ENCODE measurements at places on chromosomes 1 and 21.

DNA sequence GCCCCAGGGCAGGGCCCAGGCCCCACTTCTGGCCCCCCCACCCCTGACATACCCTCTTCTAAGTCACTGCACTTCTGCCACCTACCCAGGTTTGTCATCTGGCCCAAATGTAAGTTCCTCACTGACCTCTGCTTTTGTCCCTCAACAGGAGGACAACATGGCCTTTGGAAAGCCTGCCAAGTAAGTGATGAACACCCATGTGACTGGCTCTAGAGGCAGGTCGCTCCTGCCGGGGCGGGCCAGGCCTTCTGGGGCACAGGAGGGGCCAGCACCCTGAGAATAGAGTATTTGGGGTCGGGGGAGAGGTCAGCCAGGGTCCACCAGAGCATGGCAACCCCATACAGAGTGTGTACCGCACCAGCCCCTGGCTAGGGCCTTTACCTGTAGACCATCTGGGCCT is 9.9 kb upstream of the SYTL1 start:
- peaks cover 37% of the 10 kb centered on the region for H3K4me1 ChIP-seq
- no peak overlapping the region for H3K27ac ChIP-seq
- no peaks in the 10 kb centered on the region for H3K27me3 ChIP-seq
- H3K36me3 ChIP-seq, result peaks cover 85% of the 10 kb centered on the region
- no peak for DNase-seq

- DNase-seq, result no peak
- H3K36me3 ChIP-seq, result peaks cover 7% of the 10 kb centered on the region
- H3K27ac ChIP-seq, result no peak overlapping the region
Observed at GRCh38 chr1:3516911-3517675, 62.6 kb downstream of the ARHGEF16 start.

GRCh38 chr1:34663031-34663430 is 91.8 kb upstream of the GJB5 start:
- no peak overlapping the region for H3K4me3 ChIP-seq
- no peaks in the 10 kb centered on the region for H3K4me1 ChIP-seq
- H3K27me3 ChIP-seq, result peaks cover 3% of the 10 kb centered on the region
- no peaks in the 10 kb centered on the region for H3K36me3 ChIP-seq
- H3K27ac ChIP-seq, result no peak overlapping the region

GRCh38 chr1:210089855-210090254 is 142.7 kb upstream of the SERTAD4 start:
- no peak overlapping the region for H3K27ac ChIP-seq
- H3K27me3 ChIP-seq, result no peaks in the 10 kb centered on the region
- H3K4me3 ChIP-seq, result no peak overlapping the region
- H3K4me1 ChIP-seq, result no peaks in the 10 kb centered on the region
- DNase-seq, result no peak
- H3K36me3 ChIP-seq, result no peaks in the 10 kb centered on the region

DNA sequence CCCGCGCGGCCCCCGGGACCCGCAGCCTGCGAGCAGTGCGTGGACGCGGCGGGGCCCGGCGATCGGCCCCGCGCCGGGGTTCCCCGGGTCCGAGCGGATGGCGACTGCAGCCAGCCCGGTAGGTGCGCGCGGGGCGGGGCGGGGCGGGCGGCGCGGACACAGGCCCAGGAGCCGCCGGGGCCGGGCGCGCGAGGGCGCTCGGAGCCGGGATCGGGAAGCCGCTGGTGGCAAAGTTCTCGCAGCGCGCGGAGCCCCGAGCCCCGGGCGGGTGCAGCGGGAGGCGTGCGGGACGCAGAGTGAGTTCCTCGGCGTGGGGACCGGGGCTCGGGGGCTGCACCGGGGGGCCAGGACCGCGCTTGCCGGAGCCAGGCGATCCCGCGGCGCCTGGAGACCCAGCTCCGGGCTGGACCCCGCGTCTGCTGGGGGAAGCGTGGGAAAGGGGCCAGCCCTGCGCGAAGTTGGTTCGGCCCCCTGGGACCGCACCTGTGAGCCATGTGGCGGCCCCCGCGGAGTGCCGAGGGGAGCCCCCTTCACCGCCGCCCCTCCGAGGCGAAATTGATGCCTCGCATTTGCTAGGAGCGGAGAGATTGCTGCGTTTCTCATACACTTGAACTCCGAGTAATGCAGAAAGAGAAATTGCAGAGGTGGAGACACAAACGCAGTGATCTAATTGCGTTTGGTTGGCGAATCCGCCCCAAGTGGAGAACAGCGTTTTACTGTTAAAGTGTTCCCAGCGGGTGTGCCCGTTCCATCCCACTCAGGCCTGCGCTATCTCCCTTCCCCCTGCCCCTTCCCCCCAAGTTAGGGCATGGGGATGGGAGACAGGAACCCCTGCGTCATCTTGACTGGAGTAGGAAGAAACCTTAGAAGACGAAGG is 228.9 kb upstream of the TMEM51 start:
- peak; percentile 16 for DNase-seq
- H3K27ac ChIP-seq, result no peak overlapping the region
- H3K36me3 ChIP-seq, result no peaks in the 10 kb centered on the region
- peaks cover 9% of the 10 kb centered on the region for H3K4me1 ChIP-seq

DNA sequence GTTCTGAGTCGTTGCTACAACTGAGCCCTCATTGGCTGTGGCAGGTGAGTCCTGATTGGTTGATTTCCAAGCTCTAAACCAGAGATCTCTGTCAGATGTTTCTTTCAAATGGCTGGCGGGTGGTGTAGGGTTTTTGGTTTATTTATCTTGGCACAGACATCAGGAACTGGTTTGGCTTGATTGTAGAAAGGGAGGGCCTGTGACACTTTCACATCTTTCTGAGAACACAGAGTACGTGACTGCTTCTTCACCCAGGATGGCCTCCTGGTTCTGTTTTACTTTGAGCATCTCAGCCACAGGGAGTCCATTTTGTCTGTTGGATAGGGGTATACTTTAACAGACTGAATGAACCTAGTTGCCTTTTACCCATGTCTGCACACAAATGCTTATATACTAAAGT is 89.4 kb upstream of the GPR52 start:
- no peak overlapping the region for H3K27ac ChIP-seq
- no peaks in the 10 kb centered on the region for H3K27me3 ChIP-seq
- no peak for DNase-seq
- H3K4me3 ChIP-seq, result no peak overlapping the region

- H3K4me3 ChIP-seq, result no peak overlapping the region
- H3K27ac ChIP-seq, result no peak overlapping the region
- peaks cover 6% of the 10 kb centered on the region for H3K36me3 ChIP-seq
- no peak for DNase-seq
Observed at GRCh38 chr1:11507309-11507708, 28.4 kb downstream of the DISP3 start.

DNA sequence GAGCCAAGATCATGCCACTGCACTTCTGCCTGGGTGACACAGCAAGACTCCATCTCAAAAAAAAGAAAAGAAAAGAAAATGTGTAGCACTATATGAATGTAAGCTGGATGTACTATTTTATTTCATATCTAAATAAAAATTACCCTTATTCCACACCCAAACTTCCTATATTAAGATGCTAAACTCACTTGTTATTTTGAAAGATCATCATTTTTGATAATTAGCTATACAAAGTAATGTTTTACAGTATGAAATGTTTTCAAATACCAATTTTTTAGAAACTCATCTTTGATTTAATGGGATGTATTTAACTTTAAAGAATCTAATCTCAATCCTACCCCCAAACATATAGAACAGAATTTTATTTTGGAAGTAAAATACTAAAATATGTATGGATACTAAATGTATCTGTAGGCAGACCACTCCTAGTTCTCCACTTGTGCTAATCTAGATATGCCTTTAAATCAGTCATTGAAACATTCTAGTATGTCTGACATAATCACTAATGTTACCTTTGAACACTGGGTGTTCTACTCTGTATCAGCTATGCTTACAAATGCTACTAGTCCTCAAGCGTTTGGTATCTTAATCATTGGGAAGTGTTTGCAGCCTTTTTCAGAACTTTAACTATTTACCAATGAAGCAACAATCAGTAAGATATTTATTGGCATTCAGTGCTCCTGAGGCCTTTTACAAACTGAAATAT is 12.9 kb downstream of the MIER1 start:
- no peak overlapping the region for H3K4me3 ChIP-seq
- H3K27ac ChIP-seq, result no peak overlapping the region
- no peaks in the 10 kb centered on the region for H3K27me3 ChIP-seq
- DNase-seq, result no peak

GRCh38 chr21:14080764-14081096 is 130.0 kb downstream of the LIPI start:
- H3K36me3 ChIP-seq, result no peaks in the 10 kb centered on the region
- H3K27ac ChIP-seq, result no peak overlapping the region

DNA sequence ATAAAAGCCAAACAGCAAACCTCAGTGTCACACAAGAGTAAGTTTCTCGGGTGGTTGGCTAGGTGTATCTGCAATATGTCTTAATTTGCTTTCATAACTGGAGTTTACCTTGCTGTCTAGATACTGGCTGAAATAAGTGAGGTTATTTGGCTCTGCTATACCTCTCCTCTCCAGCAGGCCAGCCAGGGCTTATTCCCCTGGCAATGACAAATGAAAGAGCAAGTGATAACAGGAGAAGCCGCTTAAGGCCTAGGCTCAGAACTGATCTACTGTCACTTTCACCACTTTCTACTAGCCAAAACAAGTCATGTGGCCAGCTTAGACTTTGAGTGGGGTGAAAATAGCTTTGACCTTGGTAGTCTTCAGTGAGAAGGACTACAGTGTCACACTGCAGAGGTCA is 4.8 kb upstream of the RPE65 start:
- H3K27me3 ChIP-seq, result peaks cover 5% of the 10 kb centered on the region
- H3K4me3 ChIP-seq, result no peak overlapping the region
- H3K36me3 ChIP-seq, result no peaks in the 10 kb centered on the region
- H3K27ac ChIP-seq, result no peak overlapping the region

GRCh38 chr21:37432710-37433455 is 66.3 kb downstream of the DYRK1A start:
- H3K4me1 ChIP-seq, result peaks cover 51% of the 10 kb centered on the region
- no peak for DNase-seq
- H3K4me3 ChIP-seq, result no peak overlapping the region
- no peak overlapping the region for H3K27ac ChIP-seq

- peaks cover 4% of the 10 kb centered on the region for H3K4me1 ChIP-seq
- H3K4me3 ChIP-seq, result no peak overlapping the region
- H3K36me3 ChIP-seq, result peaks cover 42% of the 10 kb centered on the region
- DNase-seq, result no peak
- H3K27me3 ChIP-seq, result no peaks in the 10 kb centered on the region
- no peak overlapping the region for H3K27ac ChIP-seq
Observed at GRCh38 chr1:12486401-12487005, 131.5 kb downstream of the DHRS3 start.

GRCh38 chr1:24966724-24967346 is 36.8 kb upstream of the RUNX3 start:
- peaks cover 50% of the 10 kb centered on the region for H3K4me1 ChIP-seq
- no peak for DNase-seq
- H3K27ac ChIP-seq, result peak overlapping the region; percentile 87
- H3K27me3 ChIP-seq, result no peaks in the 10 kb centered on the region

DNA sequence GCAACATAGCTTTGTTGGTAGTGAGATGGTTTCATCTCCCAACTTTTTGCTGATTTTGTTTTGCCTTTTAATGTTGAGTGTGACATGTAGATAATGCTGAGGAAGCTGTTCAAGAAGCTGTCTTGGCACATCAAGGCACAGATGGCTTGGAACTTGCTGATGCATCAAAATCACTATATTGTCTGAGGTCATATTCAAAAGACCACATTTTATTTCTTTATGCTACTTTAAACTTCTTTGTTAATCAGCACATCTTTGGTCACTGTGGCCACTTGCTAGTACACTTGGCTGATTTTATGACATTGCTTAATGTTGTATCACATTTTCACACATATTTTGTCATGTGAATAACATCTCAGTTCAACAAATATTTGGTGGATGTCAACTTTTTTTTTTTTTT is 87.1 kb upstream of the BCL10 start:
- H3K27ac ChIP-seq, result no peak overlapping the region
- H3K4me1 ChIP-seq, result no peaks in the 10 kb centered on the region
- no peaks in the 10 kb centered on the region for H3K36me3 ChIP-seq
- no peak overlapping the region for H3K4me3 ChIP-seq

All from activated B cell treated with CpG ODN at 0.5 μM for 24 hours (primary cell).